Ecto neural progenitor cell (in vitro differentiated cells): ENCODE measurements at places on chromosomes 6 and 20.
A peak's percentile ranks its signal among the peaks of the same experiment; 100 is the strongest.

DNA sequence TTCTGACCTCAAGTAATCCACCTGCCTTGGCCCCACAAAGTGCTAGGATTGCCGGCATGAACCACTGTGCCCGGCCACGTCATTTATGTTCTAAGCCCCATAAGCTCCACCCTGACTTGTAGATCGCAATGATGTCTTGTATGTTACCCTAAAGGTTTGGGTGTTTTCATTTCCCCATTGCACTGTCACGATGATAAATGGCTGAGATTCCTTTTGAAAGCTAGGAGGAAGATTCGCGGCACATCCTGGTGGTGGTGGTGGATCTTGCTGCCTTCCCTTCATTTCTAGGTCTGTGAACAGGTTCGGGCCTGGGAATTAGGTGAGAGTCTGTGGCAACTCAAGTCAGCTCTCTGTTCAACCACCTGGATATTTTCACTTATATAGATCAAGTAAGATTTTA lies 28.3 kb downstream of the MUC22 start:
- DNase-seq = no peak

- no peak for DNase-seq
Observed at GRCh38 chr20:20549704-20550103, 162.7 kb downstream of the RALGAPA2 start.

- no peak for DNase-seq
Observed at GRCh38 chr6:97399208-97399607, 116.2 kb upstream of the MMS22L start.

- DNase-seq = no peak
Observed at GRCh38 chr6:43978473-43979346, 148.5 kb downstream of the MRPL14 start.

GRCh38 chr6:89242574-89243330 lies 25.6 kb upstream of the GABRR1 start:
- no peak for DNase-seq

- no peak for DNase-seq
Observed at GRCh38 chr6:90753820-90754643, 167.2 kb upstream of the MAP3K7 start.

DNA sequence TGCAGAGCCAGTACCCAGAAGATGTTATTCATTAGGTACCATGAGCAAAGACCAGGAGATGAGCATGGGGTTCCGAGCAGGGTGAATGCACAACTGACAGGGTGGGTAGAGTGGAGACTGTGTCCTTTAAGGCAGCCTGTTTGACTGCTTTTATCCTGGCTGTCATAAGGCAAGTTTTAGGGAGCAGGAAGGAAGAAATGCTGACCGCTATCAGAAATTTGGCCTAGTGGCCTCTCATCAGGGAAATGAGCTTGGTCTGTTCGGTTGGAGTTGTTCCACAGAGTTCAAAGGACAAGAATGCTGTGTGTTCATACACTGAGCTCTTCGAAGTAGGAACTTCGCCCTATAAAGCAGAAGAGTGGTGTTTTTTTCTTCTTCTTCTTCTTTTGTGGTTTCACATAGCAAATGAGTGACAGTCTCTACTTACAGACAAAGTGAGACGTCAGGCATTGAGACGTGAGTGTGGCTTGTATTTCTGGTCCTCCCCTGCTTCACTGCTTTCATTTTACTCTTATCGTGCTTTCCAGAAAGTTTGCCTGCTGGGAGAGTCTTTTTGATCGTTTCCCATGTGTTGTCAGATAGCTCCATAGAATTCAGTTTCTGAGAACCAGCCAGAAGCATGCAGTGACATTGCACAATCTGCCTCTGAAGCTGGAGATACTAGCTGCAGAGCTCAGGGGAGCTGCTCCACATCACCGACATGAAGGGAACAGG lies at the start of gene CASS4:
Gene CASS4 (plus strand): TSS at position 502 of the 714 bp plus-strand sequence. CDS start 199 bp downstream, at position 701.
- DNase-seq = no peak

DNA sequence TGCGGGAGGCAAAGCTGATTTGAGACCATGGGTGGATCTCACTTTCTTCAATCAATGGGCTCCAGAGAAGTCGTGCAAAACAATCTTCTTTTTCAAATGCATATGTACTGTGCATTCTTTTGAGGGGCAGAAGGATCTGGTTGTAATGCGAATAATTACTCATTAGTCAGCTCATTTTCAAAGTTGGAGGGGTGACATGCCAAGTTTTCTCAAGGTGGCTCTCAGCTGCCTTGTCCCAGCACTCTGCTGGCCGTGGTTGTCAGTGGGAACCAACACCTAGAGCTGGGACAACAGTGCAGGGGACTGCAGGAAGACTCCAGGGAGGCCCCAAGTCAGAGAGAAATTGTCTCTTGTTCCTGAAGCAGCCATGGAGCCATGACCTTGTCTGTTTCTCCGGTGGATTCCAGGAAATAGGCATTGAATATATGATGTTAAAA lies 25.3 kb downstream of the MYT1 start:
- DNase-seq = no peak

GRCh38 chr6:158039178-158039557 lies 57.5 kb downstream of the SYNJ2 start:
- no peak for DNase-seq

- DNase-seq = no peak
Observed at GRCh38 chr20:440636-441035, 21.7 kb downstream of the TBC1D20 start.

DNA sequence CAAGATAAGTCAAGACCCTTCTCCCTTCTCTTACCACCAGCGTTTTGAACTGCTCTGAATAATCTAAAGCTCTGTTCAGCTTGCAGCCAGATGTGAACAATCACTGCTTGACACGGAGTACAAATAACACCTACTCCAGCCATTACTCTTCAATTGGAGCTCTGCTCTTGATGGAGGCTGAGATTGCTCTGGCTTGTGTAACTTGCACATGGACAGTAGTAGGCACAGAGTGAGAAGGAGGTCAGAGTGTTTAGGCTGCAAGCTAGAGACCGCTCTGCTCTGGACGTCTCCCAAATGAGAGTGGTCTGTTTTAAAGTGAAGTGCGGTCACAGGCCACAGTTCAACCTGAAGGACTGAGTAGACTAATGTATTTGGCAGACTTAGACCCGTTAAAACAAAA lies 158.3 kb downstream of the HDGFL1 start:
- DNase-seq = no peak

DNA sequence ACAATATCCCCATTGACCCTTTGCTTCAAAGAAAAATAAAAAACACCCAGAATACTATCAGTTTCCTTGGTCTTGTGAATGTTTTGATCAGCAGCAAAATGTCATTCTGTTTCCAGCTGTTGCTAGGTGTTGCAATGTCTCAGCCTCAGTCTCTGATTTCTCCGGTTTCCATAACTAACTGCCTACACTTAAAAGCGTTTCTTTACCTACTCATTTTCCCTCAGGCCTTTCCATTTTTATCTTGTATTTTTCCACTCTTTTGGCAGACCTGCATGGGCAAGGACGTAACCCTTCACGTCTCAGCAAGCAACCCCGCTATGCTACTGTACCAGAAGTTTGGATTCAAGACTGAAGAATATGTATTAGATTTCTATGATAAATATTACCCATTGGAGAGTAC lies 49.4 kb downstream of the KAT14 start:
- DNase-seq = no peak

DNA sequence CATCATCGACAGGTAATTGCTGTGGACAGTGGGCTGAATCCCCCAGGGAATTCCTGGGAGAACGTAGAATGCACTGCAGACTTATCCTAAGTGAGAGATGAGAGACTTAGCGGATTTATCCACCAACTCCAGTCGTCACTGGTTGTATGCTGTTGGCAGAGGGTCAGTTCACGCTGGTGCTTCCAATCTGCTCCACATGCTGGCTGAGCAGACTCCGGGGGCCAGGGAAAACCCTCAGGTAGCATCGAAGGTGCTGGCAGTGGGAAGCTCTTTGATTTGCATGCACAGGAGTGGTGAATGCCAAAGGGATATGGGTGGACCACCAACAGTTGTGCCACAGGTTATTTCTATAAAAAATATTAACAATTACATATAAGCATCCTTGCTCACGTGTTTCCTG lies 20.2 kb downstream of the TTLL9 start:
- DNase-seq = no peak

- no peak for DNase-seq
Observed at GRCh38 chr6:21371061-21371460, 222.5 kb upstream of the SOX4 start.

DNA sequence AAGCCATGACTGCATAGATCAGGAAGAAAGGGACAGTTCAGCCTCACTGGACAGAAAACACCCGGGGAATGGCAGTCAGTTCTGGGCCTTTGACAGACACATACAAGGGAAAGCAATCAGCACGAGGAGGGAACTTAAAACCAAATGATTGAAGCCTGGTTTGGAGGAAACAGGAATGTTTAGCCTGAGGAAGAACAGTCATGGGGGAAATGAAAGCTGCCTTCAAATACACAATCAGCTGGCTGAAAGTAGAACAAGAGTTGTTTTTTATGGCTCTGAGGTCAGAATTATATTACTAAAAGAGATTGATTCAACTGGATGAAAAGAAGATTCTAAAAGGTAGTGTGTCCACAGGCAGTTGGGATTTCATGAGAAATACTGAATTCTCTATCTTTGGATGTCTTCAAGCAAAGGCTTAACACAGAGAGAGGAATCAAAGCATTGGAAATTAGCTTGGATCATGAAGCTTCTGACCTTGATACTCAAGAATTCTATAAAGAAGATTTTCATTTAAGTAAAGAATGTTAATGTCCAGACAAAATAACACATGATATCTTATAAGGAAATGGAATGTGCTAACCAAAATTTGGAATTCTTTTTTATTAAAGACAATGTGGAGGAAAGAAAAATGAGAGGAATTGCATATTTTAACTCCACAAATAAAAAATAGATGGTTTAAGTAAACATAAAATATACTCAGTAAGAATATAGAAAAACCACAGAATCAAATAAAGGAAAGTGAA lies 216.6 kb downstream of the IBTK start:
- no peak for DNase-seq

DNA sequence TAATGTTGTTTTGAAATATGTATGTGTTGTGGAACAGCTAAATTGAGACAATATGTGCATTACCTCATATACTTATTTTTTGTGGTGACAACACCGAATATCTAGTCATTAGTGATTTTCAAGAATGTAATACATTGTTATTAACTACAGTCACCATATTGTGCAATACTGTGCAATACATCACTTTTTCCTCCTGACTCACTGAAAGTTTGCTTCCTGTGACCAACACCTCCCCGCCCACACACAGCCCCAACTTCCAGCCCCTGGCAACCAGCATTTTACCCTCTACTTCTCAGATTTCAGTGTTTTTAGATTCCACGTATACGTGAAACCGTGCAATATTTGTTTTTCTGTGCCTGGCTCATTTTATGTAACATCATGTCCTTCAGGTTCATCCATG lies 627.9 kb downstream of the PRKN start:
- DNase-seq = no peak

DNA sequence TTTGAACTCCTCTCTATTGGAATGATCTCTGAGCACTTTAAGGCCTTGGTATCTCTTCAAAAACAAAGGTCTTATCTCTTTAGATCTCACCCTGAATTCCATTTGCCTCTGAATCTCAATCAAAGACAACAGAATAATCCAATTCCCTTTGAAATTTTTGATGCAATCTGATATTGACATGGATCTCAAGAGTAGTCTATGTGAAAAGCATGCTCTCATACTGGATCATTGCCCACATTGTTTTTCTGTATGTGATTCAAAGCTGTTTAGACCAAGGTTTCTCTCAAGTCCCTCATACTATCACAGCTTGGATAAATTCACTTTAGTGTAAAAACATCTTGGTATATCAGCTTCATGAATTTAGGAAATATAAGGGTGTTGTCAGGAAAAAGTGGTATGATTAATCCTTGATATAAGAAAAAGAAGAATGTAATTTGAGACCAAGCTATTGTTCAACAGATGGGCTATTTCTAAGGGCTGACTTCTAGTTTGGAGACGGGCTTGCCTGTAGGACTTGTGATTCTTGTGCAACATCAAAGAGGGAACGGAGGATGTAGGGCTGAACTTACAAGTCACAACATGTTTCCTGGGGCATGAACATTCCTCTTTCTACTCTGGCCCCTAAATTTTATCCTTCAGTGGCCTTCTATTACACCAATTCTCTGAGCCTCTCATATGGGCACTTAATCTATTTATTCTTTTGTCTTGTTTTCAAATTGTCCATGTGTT lies 77.9 kb upstream of the CITED2 start:
- no peak for DNase-seq

DNA sequence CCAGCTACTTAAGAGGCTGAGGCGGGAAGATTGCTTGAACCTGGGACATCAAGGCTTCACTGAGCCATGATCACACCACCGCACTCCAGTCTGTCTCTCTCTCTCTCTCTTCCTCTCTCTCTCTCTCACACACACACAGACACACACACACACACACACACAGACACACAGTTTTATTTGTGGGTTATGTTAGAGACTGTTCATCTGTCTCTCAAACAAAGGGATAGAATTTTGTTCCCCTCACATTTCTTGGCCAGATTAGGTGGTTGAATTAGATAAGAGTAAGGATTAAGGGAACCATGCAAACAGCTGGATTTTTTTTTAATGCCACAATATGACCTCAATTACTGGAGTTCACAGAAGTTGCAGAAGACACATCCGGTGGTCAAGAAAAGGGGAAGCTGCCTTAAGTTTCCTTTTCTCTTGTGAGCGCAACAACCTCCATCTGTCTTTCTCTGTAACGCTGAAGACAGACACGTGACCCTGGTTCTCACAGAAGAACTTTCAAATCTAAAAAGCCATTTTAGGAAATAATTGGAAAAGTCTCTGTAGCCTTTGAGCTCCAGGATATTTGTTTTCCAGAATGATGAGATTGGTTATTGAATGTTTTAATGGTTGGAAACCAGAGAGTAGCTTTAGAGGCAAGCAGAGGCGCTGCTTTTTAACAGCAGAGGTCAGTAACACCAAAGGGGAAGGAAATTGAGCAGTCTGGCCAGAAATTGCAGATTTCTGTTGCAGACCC lies 32.9 kb upstream of the LGSN start:
- DNase-seq = peak; percentile 50
